ENCODE measurements at places on chromosomes 13 and 19. TPM values are rescaled to one million over a fixed set of nuclear protein-coding genes. Genes with fewer than 3 reads are reported as not detected.

- no peak for DNase-seq
- no peak overlapping the region for H3K27ac ChIP-seq
- H3K4me3 ChIP-seq, result no peak overlapping the region
- no peaks in the 10 kb centered on the region for H3K27me3 ChIP-seq
Observed at GRCh38 chr13:47549219-47549752, 451.8 kb downstream of the SUCLA2 start.

DNA sequence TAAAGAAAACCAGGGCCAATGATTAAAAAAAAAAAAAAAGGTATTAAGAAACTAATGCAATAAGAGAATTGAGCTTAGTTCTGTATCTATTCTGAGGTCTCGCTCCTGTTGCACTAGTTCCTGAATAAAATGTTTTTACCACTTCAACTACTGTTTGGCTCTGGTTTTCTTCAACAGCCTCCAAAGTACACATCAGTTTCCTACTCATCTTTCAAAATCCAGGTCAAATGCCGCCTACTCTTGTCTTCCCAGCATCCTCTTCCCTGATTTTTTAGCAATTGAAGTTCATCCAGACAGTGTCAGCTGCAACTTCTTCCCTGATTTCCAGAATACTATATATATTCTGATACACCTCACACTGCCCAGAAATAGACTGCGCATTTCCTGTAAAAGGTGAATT, 1.4 kb upstream of the RCBTB1 start:
- H3K4me3 ChIP-seq, result peak overlapping the region; percentile 86
- H3K36me3 ChIP-seq, result peaks cover 12% of the 10 kb centered on the region
- DNase-seq, result no peak

DNA sequence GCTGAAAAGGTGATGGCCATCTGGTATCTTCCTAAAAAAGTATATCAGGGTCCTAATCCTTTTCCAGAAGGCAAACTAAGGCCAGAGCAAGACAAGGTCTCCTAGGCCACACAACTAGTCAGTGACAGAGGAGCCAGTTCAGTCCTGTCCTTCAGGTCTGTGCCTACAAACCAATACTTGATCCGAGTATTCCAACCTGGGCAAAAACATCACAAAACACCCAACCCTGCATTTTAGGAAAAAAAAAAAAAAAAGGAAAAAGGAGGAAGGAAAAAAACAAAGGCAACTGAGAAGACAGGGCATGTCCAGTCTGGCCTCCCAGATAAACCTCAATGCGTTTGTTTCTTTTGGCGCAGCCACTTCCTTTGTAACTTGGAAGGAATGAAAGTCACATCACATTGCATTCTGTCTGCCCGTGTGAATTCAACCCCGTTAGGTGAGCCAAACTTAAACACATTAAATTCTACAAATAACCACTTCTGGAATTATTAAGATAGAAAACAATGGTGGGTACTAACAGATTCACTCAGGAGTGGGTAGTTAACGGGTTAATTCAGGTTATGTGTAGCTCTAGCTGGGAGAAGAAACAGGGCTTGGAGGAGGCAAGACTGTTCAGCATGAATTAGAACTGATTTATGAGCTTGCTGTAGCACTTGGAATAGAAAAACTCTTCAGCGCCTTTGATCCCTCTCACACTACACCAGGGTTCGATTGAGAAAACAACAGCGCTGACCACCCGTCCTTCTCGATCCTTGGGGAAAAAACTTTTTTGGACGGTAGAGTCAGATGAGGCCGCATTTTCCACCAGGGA, 43.0 kb upstream of the HNRNPA1L2 start:
- peaks cover 8% of the 10 kb centered on the region for H3K4me1 ChIP-seq
- H3K27ac ChIP-seq, result no peak overlapping the region
- H3K4me3 ChIP-seq, result peak overlapping the region; percentile 70
- H3K27me3 ChIP-seq, result peaks cover 26% of the 10 kb centered on the region
- H3K36me3 ChIP-seq, result no peaks in the 10 kb centered on the region
- no peak for DNase-seq

DNA sequence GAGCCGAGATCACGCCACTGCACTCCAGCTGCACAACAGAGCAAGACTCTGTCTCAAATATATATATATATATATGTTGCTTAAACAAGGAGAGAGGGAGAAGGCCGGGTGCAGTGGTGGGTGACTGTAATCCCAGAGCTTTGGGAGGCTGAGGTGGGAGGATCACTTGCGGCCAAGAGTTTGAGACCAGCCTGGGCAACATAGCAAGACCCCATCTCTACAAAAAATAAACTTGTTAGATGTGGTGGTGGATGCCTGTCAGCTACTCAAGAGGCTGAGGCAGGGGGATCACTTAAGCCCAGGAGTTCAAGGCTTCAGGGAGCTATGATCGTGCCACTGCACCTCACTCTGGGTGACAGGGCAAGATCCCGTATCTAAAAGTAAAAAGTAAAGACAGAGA, 5.3 kb upstream of the HSD17B14 start:
- H3K36me3 ChIP-seq, result no peaks in the 10 kb centered on the region
- no peak for DNase-seq
- H3K27ac ChIP-seq, result no peak overlapping the region

The NANOS2 gene
- not detected for total RNA-seq

All from activated naive CD8-positive, alpha-beta T cell treated with anti-CD3 and anti-CD28 coated beads, Interleukin-2, amount 10 ng/mL, durations not matched to agents 7 days and 5 days (primary cell).